ENCODE measurements at places on chromosomes 12 and 14.

DNA sequence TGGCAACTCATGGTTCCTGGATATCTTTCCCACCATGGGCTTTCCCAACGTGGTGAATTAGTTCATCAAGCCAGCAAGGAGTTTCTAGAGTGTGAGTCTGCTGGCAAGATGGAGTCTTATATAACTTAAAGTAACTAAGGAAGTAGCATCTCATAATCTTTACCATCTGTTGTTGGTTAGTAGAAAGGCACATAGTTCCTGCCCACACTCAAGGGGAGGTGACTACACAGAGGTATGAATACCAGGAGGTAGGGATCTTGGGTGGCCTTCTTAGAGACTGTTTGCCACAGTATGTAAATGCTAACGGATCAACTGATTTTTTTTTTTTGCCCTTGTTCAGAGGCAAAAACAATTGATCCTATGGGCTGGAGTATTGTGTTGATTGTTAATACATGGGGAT lies 446.9 kb downstream of the ATP23 start:
- DNase-seq: no peak

DNA sequence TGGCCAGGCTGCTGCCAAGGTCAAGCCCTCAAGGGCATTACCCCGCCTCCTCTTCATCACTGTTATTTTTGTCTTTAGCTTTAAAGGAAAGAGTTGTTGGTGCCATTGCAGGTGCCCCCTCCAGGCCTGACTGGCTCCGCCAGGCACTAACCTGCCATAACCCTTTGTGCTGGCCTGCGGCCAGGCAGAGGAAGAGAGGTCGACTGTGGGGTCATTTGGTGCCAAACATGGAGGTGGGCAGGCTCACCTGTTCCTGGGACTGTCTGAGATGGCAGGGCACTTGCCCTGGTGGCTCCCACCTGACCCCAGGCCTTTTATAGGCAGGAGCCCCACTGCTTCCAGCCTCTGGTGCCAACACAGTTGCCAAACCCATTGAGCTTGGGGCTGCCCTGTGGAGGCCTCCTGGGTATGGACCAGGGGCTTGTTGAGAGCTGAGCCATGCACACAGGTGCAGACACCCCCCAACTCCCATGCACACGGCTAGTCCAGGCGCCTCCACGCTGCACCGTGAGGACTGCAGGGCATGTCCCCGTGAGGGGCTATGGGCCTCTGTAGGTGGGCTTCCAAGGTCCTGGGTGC lies 29.4 kb upstream of the PLD4 start:
- DNase-seq: no peak

DNA sequence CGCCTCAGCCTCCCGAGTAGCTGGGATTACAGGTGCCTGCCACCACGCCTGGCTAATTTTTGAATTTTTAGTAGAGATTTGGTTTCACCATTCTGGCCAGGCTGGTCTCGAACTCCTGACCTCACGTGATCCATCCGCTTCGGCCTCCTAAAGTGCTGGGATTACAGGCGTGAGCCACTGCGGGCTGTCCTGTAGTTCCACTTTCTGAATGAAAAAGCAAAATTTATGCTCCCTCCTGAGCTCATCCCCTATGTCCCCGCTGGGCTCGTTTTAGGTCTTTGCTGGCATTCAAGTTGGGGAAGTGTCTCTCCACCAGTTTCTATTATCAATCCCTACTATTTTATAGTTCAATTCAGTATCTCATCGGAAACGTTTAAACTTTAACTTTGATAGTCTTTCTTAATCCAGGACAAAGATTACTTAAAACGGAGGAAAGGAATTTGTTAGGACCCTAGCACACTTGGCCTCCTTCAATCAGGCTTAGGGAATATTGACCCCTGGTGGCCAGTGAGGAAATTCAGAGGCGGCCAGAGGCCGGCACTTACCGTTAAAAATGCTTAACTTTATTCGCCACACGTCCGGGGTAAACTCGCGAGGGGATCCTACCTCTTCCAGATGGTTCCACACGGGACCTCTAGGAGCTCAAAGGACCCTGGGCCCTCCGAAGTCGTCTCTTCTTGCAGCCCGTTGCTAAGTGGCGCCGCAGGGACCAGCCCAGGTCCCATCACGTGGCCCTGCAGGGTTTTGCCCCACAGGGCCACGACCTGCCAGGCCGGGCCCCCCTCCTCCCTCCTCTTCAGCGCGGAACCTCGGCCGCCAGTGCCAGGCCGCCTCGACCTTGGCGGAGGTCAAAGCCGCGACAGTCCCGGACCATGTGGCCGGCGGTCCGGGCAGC lies 11.4 kb upstream of the DNAL1 start:
- peak; percentile 79 for DNase-seq

DNA sequence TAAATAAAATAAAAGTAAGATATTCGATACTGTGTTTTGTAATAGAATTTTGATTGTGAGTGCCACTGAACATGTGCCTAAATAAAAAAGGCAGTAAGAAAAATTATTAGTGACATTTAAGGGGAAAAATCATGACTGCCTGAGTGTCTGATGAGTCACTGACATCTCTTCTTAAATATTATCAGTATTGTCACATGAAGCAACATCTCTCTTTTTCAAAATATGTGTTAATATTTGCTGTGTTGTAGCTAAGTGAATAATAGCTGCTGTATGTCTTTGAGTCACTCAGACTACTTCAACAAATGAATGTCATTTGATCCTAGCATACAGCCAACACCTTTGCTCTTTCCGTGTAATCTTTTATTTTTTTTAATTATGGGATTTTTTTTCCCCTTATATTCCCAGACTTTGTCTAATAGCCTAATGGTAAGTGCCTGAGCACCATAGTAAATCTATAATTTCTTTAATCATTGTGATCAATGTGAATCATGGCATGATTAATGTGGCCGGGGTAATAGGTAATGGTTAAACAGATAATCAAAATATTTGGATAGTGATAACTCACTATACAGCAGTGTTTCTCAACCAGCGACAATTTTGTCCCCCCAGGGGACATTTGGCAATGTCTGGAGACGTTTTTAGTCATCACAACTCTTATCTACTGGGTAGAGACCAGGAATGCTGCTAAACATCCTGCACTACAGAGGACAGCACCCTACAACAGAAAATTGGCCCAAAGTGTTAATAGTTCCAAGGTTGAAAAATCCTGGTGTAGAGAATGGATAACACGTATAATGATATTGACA lies 11.7 kb upstream of the OTX2 start:
- DNase-seq: no peak

DNA sequence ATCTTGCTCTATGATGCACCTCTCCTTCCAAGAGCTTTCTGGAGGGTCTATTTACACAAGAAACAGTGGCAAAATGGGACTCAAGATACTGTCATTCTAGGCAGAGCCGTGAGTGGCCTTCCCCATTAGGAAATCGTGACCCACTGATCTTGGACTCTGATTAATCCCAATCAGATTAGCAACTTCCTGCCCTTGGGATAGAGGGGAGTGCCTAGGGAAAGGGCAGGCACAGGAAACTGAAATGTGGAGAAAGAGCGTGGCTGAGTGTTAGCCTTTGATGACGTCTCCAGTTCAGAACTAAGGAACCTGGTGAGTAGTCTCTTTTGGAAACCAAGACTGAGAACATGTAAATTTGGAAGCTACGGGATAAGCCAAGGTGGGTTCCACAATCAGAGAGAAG lies 76.1 kb downstream of the NUAK1 start:
- no peak for DNase-seq

GRCh38 chr12:22653075-22653474 lies 28.1 kb downstream of the ETNK1 start:
- peak; percentile 24 for DNase-seq

GRCh38 chr14:77183896-77184295 lies 2.3 kb downstream of the TMEM63C start:
- no peak for DNase-seq

GRCh38 chr12:27220988-27221345 lies 23.1 kb upstream of the STK38L start:
- no peak for DNase-seq
